Keratinocyte (primary cell): ENCODE measurements at places on chromosomes 16 and 17. TPM values are rescaled to one million over a fixed set of nuclear protein-coding genes. Genes with fewer than 3 reads are reported as not detected.

DNA sequence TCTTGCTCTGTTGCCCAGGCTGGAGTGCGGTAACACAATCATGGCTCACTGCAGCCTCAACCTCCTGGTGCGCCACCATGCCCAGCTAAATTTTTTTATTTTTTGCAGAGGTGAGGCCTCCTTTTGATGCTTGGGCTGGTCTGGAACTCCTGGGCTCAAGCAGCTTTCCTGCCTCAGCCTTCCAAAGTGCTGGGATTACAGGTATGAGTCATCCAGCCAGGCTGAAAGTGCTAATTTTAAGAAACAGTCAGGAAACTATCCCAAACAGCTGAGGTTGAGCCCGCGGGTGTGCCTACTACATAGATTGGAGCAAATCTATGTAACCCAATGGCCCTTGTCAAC, 738 bp upstream of the XPO6 start:
- DNase-seq: no peak

GRCh38 chr16:79162977-79163376, 437.6 kb downstream of the MAF start:
- DNase-seq: no peak

DNA sequence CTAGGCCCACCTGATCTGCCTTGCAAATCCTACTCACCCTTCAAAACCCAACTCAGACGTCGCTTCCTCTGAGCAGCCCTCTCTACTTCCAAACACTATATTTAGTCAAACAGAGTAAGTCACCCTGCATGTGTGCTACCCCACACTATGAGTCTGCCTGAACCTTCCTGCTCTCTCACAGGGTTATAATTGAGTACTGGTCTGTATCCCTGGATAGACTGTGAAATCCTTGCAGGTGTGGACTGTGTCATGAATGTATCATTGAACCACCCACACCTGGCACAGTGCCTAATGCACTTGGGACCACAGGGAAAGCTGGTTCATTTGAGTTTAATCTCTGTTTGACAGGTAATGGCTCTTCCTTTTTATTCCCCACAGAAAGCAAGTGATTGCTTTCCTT, 3.4 kb downstream of the FBXO39 start:
- no peak for DNase-seq

The CD7 gene
- polyA plus RNA-seq: 0.05 TPM in 1 of 3 replicates, not detected in the others

The ZNF652 gene
- polyA plus RNA-seq: 5.1 to 8.9 TPM (median 8.5 TPM) in 3 replicates

The PDIA2 gene
- polyA plus RNA-seq: 0.18 to 0.46 TPM (median 0.42 TPM) in 3 replicates

The GPR142 gene
- not detected in 3 replicates for polyA plus RNA-seq

DNA sequence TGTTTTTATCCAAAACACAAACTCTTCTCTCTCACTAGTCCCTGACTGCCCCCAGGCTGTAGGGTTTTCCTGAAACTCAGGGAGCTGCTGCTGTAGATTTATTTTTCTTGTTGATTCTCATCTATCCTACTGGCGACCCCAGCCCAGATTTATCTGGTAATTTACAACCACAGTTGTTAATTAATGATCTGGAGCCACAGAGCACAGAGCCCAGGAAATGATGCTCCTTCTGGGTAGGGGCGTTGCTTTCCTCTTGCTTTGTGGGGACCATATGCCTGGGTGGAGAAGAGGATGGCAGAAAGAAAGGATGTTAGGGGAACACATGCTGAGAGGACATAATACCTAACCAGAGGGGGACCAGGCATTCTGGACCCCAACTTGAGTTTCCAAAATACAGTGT, 7.4 kb upstream of the ETV4 start:
- no peak for DNase-seq

- DNase-seq: no peak
Measured at GRCh38 chr16:50644729-50645128, 36.4 kb downstream of the SNX20 start.

The ZNF597 gene
- 1.4 to 1.7 TPM (median 1.5 TPM) in 3 replicates for polyA plus RNA-seq

DNA sequence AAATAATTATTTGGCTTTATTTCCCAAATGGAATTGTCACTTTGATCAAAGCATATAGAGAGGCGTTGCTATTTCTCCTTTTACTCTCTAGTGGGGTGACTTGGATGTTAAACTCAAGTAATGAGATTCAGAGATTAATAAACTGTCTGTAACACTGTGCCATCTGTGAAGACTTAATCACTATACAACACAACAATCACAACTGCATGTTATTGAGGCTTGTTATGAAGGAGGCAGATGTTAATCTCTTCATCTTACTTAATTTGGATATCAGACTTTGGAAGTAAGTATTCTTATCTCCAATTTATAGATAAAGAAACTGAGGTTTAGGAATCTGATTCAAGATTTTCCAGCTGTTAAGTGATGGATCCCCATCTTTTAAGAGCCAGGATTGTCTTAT, 132.5 kb downstream of the CNTNAP4 start:
- no peak for DNase-seq
